Smooth muscle cell of the umbilical artery (primary cell): ENCODE measurements at places on chromosomes 4 and X. TPM values are rescaled to one million over a fixed set of nuclear protein-coding genes. Genes with fewer than 3 reads are reported as not detected.

Gene TLL1
- under 0.01 and 0.18 TPM in 2 replicates for total RNA-seq

Gene HERC5
- 0.59 and 0.69 TPM in 2 replicates for total RNA-seq

Gene TRAPPC11
- 66.2 and 70.9 TPM in 2 replicates for total RNA-seq

Gene KLKB1
- not detected in 2 replicates for total RNA-seq

Gene HTR2C
- total RNA-seq, result not detected in 2 replicates

Gene NPNT
- 0.14 and 0.30 TPM in 2 replicates for total RNA-seq

Gene SLC9B1
- 0.51 and 0.89 TPM in 2 replicates for total RNA-seq

Gene STK26
- total RNA-seq, result 33.7 and 41.6 TPM in 2 replicates

Gene RENBP
- total RNA-seq, result 2.1 and 5.0 TPM in 2 replicates

Gene RHOXF1
- not detected in 2 replicates for total RNA-seq

Gene MAD2L1
- 2.4 and 9.8 TPM in 2 replicates for total RNA-seq

Gene PAGE2B
- not detected in 2 replicates for total RNA-seq

Gene JCHAIN
- 1.2 TPM in 1 of 2 replicates, not detected in the other for total RNA-seq

Gene RS1
- total RNA-seq, result not detected in 2 replicates

Gene ETDA
- total RNA-seq, result not detected in 2 replicates

Gene SRPX
- 94.4 and 124 TPM in 2 replicates for total RNA-seq

Gene NPY5R
- total RNA-seq, result not detected in 2 replicates

Gene SEPTIN11
- 178 and 313 TPM in 2 replicates for total RNA-seq

Gene MSANTD1
- total RNA-seq, result 0.59 and 1.0 TPM in 2 replicates

Gene GIMD1
- total RNA-seq, result not detected in 2 replicates

Gene LEF1
- under 0.01 and 0.28 TPM in 2 replicates for total RNA-seq

Gene FAM47A
- not detected in 2 replicates for total RNA-seq

Gene EFHC2
- total RNA-seq, result 0.23 and 0.89 TPM in 2 replicates

Gene DHRSX
- total RNA-seq, result 25.7 and 28.2 TPM in 2 replicates

Gene DCLK2
- 9.2 and 10.1 TPM in 2 replicates for total RNA-seq

Gene PRRG3
- not detected in 2 replicates for total RNA-seq

Gene PDLIM3
- 135 and 158 TPM in 2 replicates for total RNA-seq

Gene SYTL4
- 6.7 and 35.9 TPM in 2 replicates for total RNA-seq

Gene SYP
- total RNA-seq, result 0.30 and 0.32 TPM in 2 replicates

Gene CCDC149
- total RNA-seq, result 6.8 and 12.6 TPM in 2 replicates

Gene SATL1
- not detected in 2 replicates for total RNA-seq

Gene RASSF6
- total RNA-seq, result 0.05 TPM in 1 of 2 replicates, not detected in the other

Gene FAM200B
- 33.0 and 38.0 TPM in 2 replicates for total RNA-seq

Gene RNF175
- total RNA-seq, result 0.28 TPM in 1 of 2 replicates, not detected in the other

Gene BLOC1S4
- 19.6 and 21.3 TPM in 2 replicates for total RNA-seq

Gene PRMT9
- 11.3 and 12.5 TPM in 2 replicates for total RNA-seq

Gene CT45A2
- total RNA-seq, result not detected in 2 replicates

Gene SOD3
- total RNA-seq, result 7.8 and 16.9 TPM in 2 replicates

Gene CENPVL1
- total RNA-seq, result not detected in 2 replicates

Gene CC2D2A
- total RNA-seq, result 17.8 and 19.7 TPM in 2 replicates

Gene ATP11C
- total RNA-seq, result 32.1 and 47.5 TPM in 2 replicates

Gene DGKK
- not detected in 2 replicates for total RNA-seq

Gene HDAC6
- total RNA-seq, result 32.1 and 37.5 TPM in 2 replicates

Gene FRMD7
- total RNA-seq, result under 0.01 and 0.05 TPM in 2 replicates

Gene ADGRG2
- total RNA-seq, result not detected in 2 replicates

Gene RBM46
- total RNA-seq, result not detected in 2 replicates

Gene LIMCH1
- total RNA-seq, result 151 and 156 TPM in 2 replicates

Gene TMSB15A
- total RNA-seq, result 2.4 and 6.9 TPM in 2 replicates

Gene SLC16A2
- total RNA-seq, result 13.1 and 14.3 TPM in 2 replicates

Gene CCSER1
- 0.30 TPM in 1 of 2 replicates, not detected in the other for total RNA-seq

Gene GNL3L
- total RNA-seq, result 28.8 and 44.8 TPM in 2 replicates

Gene MAGEA3
- total RNA-seq, result not detected in 2 replicates

Gene NUP62CL
- not detected in 2 replicates for total RNA-seq
